Stimulated activated CD4-positive, alpha-beta T cell treated with anti-CD3 and anti-CD28 coated beads, TNF-alpha, amount 100 ng/mL, for 48 hours (primary cell): ENCODE measurements at places on chromosomes 13 and 19.

GRCh38 chr19:43939557-43940260 lies 4.6 kb upstream of the ZNF45 start:
- no peak for DNase-seq

GRCh38 chr13:47415048-47415447 lies 518.2 kb upstream of the HTR2A start:
- no peak for DNase-seq

DNA sequence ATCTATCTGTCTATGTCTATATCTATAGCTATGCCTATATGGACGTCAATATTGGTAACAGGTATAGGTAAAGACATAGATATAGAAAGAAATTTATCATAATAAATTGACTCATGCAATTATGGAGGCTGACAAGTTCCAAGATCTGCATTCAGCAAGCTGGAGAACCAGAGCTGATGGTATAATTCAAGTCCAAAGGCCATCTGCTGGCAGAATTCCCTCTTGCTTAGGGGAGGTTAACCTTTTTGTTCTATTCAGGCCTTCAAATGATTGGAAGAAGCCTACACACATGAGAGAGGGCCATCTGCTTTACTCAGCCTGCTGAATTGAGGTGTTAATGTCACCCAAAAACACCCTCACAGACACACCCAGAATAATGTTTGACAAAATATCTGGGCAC lies 10.8 kb downstream of the RASL11A start:
- DNase-seq, result no peak

DNA sequence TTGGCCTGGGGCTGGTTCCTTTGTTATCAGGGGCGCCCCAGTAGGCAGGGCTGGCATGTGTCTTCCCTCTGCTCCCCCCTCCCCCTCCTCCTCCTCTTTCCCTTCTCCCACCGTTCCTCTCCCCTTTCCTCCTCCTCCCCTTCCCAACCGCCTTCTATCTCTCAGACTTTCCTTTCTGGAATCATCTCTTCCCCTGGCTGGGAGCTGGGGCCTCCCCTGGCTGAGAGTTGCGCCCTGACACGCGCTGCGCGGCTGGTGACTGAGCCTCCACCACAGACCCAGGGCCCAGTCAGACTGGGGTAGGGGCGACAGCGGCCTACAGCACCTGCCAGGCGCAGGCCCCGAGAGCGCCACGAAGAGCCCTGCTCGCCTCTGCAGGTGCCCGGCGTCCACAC lies 2.8 kb downstream of the PNMA8B start:
- DNase-seq, result no peak
